ENCODE measurements at places on chromosomes 16 and 17.

DNA sequence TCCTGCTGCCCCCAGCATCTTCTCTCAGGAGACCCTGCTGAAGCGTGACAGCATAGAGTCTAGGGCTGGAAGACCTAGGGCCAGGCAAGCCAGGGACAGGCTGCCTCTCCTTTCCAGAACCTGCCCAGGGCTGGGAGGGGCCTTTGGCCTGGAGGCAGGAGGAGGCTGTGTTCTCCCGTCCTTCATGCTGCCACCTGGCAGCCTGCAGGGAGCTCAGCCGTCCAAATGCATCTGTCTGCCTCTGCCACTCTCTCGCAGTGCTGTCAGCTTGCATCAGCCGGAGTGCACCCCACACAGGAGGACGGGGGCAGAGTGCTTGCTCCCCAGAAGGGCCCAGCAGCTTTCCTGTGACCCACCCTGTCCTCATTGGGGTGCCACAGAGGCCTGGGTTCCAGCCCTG is 31.3 kb downstream of the ARHGAP23 start:
- DNase-seq: no peak

DNA sequence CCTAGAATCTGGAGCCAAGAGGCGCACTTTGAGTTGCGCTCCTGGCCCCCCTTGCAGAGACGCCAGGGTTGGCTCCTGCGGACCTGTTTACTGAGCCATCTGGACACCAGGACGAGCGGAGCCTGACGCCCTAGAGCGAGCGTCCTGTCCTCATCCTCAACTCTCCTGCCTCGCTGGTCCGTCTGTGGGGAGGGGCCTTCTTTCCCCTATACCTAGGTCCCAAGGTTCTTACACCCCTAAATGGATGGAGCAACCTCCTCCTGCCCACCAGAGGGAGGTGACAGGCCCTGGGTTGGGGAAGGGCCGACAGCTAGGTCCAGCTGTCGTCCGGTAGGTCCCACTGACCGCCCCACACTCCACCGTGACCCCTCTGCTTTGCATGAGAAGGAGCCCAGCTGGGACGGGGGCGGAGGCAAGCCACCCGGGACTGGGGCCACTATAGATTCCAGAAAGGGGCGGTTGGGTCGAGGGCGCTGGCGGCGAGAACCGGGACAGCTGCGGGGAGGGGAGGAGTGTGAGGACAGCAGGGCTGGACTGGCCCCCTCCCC is 3.1 kb upstream of the LHX1 start:
- DNase-seq: no peak

DNA sequence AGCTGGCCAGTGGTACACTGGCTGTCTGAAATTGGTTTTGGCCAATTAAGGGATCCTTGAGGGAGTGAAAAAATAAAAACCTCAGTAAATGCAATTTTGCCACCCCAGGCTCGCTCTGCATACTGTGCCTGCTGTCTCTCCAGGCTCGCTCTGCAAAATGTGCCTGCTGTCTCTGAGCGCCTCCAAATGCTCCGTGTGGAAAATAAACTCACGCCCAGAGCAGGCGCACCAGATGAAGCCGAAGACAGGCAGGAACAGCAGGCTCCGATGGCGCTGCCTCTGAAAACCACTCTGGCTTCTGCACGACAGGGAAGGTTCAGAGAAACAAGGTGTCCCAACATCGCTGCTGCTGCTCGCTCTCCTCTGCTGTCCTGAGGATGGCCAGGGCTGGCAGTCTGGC is 29.1 kb downstream of the SNN start:
- DNase-seq: no peak

- DNase-seq: no peak
Observed at GRCh38 chr17:47301161-47301560, 22.6 kb upstream of the EFCAB13 start.

GRCh38 chr17:76582660-76583059 is 3.0 kb downstream of the ST6GALNAC2 start:
- DNase-seq: no peak

DNA sequence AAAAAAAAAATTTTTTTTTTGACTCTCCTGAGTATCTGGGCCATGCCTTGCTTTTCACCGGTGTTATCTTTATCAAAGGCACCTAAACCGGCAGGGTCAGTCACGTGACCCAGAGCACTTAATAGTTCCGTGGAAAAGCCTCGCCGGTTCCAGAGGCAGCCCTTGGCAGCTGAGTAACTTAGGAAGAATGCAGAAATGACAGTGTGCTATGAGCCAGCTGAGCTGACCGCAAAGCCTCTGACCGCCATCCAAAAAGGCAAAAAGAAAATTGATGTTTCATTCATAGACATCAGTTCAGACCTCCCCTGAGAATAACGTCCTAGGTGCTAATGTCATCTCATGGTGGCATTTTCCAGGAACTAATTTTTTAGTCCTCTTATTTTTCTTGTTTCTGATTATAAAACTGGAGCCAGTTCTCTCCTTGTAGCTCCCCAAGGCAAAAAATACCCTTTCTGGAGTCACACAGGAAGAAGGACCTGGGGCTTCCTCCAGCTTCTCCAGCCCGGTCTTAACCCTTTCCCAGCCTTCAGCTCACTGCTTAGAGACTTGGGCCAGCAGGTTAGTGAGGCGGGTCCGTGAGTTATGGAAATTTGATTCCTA is 122.6 kb downstream of the SOCS1 start:
- no peak for DNase-seq

DNA sequence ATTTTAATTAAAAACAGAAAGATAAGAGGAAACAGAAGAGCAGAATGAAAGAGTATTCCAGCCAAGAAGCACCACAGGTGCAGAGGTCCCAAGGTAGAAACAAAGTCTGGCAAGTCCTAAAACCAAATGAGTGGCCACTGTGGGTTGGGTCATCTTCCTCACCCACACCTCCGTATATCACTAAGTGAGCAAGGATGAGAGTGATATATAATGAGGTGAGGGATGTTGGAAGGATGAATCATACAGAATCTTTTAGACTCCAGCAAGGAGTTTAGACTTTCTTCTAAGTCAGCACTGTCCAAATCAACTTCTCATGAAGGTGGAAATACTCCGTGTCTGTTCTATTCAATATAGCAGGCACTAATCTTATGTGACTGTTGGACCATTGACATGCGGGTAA is 70.8 kb downstream of the SHISA9 start:
- no peak for DNase-seq

DNA sequence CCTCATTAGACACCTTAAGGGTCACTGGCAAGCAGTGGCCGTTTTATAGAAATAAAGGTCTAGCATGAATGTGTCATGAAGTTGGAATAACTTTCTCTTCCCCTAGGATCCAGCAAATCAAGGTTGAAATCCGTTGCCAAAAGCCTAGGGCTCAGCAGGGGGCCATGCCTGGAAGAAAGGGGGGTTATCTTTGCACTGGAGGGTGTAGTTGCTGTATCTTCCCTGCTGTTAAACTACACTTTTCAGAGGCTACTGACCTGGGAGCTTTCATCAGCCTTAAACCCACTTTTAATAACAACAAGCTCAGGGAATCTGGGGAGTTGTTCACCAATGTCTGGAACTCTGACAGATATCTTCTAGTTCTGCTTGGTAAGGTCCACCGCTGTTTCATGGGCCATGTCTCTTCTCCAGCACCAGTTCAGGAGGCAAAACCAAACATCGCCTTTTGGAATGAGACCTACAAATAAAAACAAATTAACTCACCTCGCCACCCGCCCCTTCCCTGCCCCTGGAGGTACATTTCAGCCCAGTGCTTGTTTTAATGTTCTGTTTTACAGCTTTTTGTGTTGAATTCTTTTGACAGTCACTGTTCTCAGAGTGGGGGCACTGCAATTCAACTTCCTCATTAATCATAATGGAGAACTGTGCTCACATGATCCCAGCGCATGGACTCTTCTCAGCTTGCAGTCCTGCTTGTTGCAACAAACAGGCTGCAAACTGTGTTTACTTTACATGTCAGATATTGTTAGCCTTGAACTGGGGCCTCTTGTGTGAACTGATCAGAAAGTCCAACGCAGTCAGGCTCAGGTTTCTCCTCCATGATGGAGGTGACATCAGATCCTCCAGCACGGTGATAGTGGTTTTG is 508.7 kb downstream of the KCNJ2 start:
- no peak for DNase-seq

DNA sequence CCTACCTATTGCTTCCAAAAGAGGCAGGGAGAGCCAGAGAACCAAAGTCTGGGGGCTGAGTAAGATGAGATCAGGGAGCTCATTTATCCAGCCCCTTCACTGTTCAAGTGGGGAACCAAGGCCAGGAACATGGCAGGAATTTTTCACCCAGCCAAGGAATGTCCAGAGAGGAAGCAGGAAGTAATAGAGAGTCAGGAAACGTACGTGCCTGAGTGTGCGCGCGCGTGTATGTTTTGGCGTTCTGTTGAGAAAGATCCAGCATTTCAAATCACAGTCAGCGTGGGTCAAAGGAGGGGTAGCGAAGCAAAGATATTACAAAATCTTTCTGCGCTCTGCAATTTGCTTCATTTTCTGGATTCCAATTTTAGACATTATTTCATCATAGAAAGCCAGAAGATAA is 41.9 kb upstream of the WSCD1 start:
- DNase-seq: no peak

GRCh38 chr17:73954951-73955350 is 248.5 kb upstream of the RPL38 start:
- DNase-seq: no peak

GRCh38 chr16:75948886-75949285 is 222.6 kb upstream of the CPHXL start:
- no peak for DNase-seq

GRCh38 chr17:51107778-51108177 is 12.9 kb downstream of the SPAG9 start:
- DNase-seq: no peak

DNA sequence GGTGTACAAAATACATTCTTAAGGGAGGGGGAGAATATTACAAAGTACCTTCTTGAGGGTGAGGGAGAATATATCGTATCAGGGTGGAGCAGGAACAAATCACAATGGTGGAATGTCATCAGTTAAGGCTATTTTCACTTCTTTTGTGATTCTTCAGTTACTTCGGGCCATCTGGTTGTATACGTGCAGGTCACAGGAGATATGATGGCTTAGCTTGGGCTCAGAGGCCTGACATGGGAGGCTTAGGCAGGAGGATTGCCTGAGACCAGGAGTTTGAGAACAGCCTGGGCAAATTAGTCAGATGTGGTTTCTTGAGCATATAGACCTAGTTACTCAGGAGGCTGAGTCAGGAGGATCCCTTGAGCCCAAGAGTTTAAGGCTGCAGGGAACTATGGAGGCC is 13.1 kb downstream of the ODAD4 start:
- DNase-seq: no peak

DNA sequence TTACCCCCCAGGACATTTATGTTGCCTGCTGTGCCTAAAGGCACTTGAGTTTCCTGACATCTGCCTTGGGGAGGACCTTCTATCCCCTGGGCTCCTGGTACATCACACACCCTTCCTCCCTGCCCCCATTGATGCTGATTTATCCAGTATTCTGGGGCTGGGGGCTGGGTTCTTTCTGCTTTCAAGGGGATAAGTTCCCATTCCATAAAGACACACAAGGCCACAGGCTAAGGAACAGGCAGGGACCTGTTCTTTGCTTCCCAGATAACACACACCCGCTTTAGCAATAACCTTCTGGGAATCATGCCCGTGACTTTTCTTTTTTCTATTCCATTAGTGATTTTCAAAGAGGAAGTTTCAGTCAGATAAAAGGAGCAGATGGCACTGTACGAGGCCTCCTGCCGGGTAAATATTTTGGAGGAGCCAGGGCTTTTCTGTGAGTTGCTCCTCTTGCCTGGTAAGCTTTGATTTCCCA is 30.6 kb downstream of the CHD9 start:
- DNase-seq: no peak

- DNase-seq: no peak
Observed at GRCh38 chr16:78784771-78785170, 685.3 kb downstream of the WWOX start.

GRCh38 chr17:75590849-75591721 is 3.5 kb downstream of the MYO15B start:
- DNase-seq: no peak

GRCh38 chr16:27304102-27304501 is 9.7 kb upstream of the IL4R start:
- DNase-seq: no peak

GRCh38 chr17:42913522-42913921 is 12.9 kb downstream of the G6PC1 start:
- DNase-seq: no peak

GRCh38 chr16:79845033-79845733 is 244.6 kb upstream of the MAF start:
- DNase-seq: no peak

- DNase-seq: no peak
Observed at GRCh38 chr16:7325834-7326233, 6.8 kb upstream of the RBFOX1 start.

GRCh38 chr17:71023249-71024030 is 854.1 kb downstream of the KCNJ2 start:
- no peak for DNase-seq

Data from T-helper 22 cell (primary cell).